Gastroesophageal sphincter (tissue), 4 donors: ENCODE measurements at places on chromosomes 12 and 14.

GRCh38 chr12:65055859-65056258 lies 65.2 kb downstream of the WIF1 start:
- H3K27me3 ChIP-seq, result no peaks in the 10 kb centered on the region
- H3K27ac ChIP-seq, result no peak overlapping the region
- H3K4me3 ChIP-seq, result no peak overlapping the region

GRCh38 chr14:69554500-69554899 lies 20.2 kb downstream of the CCDC177 start:
- no peaks in the 10 kb centered on the region for H3K4me1 ChIP-seq
- peaks cover 31% of the 10 kb centered on the region for H3K27me3 ChIP-seq
- no peaks in the 10 kb centered on the region for H3K36me3 ChIP-seq
- H3K27ac ChIP-seq, result no peak overlapping the region
- H3K4me3 ChIP-seq, result no peak overlapping the region

DNA sequence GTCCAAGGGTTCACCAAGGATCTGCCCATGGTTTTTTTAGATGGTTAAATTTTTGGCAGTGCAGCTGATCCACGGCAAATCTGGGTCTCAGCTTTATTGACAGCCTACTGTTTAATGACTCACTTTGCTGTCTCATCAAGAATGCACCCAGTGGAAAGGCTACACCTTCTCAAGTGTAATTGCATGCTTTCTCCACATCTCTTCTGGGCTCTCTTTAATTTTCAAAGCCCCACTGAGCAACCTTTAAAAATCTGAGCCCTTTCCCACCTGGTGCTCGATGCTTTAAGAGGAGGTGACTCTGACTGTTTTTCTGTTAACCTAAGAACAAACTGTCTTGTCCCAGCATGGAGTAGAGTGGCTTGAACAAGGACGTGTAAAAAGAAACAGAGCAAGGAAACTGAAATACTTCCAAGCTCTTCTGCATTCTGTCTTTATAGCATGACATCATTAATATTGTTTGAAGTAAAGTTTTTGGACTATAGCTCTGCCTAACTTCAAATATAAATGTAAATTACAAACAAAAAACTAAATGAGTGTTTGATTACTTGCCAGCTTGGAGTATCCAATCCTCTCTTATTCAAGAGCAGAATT lies 214.2 kb upstream of the KRR1 start:
- H3K4me3 ChIP-seq, result no peak overlapping the region
- ATAC-seq, result no peak
- peak overlapping the region; percentile 25 for H3K27ac ChIP-seq
- no peaks in the 10 kb centered on the region for H3K27me3 ChIP-seq
- peaks cover 51% of the 10 kb centered on the region for H3K4me1 ChIP-seq

DNA sequence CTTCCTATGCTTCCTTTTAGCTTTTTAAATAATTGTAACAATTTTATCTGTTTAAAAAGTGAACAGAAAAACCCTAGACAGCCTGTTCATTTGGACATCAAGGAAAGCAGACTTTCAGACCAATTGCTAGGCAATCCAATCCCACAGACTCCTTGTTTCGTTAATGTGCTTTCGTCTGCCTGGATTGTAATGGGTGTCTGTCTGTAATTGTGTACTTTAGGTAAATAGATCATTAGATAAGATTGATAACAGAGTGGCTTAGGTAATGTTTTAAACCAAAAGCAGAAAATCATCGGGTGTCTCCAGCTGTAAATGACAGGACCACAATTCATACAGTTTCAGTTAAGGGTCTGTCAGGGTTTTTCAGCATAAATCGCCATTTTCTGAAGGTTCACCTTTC lies 19.6 kb downstream of the CCDC60 start:
- ATAC-seq, result no peak
- H3K4me3 ChIP-seq, result no peak overlapping the region
- no peak overlapping the region for H3K27ac ChIP-seq
- no peaks in the 10 kb centered on the region for H3K36me3 ChIP-seq
- no peaks in the 10 kb centered on the region for H3K27me3 ChIP-seq
- H3K4me1 ChIP-seq, result no peaks in the 10 kb centered on the region

DNA sequence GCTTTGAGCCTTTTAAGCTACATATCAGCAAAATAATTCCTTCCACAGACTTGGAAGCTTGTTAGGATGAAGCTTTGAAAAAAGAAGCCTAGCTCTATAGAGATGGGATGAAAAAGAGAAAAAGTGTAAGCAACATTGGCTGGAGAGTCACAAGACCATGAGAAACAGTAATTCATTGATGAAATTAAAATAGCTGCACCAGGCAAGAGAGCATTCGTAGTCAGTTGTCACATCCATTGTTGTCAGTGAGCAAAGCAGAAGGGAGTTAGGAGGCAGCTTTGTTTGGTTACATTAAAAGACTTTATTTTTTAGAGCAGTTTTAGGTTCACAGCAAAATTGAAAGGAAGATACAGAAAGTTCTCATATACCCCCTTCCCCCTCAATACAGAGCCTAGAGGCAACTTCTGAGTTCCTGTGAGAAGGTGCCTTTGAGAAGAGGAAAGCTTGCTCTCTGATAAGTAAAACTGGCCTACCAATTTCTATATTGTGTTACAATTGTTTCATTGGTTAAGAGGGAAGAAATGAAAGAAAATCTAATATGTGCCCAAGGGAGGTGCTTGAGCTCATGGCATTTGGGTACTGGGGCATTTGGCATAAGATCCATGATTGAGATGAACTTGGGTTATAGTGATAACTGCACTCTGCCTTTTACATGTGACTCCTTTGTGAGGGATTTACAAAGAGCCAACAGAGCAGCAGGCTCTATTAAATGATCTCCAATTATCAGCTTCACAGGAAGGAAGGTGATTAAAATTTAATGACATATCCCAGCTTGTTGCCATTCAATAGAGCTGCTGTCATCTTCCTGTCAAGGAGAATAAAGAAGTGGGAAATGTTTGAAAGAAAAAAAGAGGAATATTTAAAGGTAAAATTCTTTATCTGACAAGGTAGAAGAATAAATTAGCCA lies 361.3 kb upstream of the TMTC1 start:
- no peak for ATAC-seq
- H3K4me1 ChIP-seq, result no peaks in the 10 kb centered on the region
- no peak overlapping the region for H3K27ac ChIP-seq
- no peaks in the 10 kb centered on the region for H3K36me3 ChIP-seq

- no peaks in the 10 kb centered on the region for H3K27me3 ChIP-seq
- H3K4me1 ChIP-seq, result no peaks in the 10 kb centered on the region
- H3K36me3 ChIP-seq, result no peaks in the 10 kb centered on the region
- H3K27ac ChIP-seq, result no peak overlapping the region
These were observed 21.3 kb downstream of the DCAF4 start for GRCh38 chr14:72947366-72948160.

DNA sequence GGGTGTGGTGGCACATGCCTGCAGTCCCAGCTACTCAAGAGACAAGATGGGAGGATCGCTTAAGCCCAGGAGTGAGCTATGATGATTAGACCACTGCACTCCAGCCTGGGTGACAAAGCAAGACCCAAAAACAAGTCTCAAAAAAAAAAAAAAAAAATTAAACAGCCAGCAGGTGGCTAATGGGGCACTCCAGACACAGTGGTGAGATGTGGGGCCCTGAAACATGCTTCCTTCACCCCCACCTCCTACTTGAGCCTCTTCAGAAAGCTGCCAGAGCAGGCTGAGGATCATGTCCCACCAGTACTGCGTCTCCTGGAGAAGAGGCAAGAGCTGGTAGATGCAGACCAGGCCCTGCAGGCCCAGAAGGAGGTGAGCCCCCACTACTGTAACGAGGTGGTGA lies 2.1 kb downstream of the CFAP73 start:
- no peak for ATAC-seq
- peaks cover 17% of the 10 kb centered on the region for H3K4me1 ChIP-seq
- no peak overlapping the region for H3K27ac ChIP-seq
- peaks cover 66% of the 10 kb centered on the region for H3K27me3 ChIP-seq
- no peak overlapping the region for H3K4me3 ChIP-seq
- H3K36me3 ChIP-seq, result no peaks in the 10 kb centered on the region

- no peak overlapping the region for H3K27ac ChIP-seq
- H3K36me3 ChIP-seq, result no peaks in the 10 kb centered on the region
- H3K27me3 ChIP-seq, result peaks cover 39% of the 10 kb centered on the region
These were observed 58.7 kb downstream of the TUNAR start for GRCh38 chr14:95935228-95935822.

DNA sequence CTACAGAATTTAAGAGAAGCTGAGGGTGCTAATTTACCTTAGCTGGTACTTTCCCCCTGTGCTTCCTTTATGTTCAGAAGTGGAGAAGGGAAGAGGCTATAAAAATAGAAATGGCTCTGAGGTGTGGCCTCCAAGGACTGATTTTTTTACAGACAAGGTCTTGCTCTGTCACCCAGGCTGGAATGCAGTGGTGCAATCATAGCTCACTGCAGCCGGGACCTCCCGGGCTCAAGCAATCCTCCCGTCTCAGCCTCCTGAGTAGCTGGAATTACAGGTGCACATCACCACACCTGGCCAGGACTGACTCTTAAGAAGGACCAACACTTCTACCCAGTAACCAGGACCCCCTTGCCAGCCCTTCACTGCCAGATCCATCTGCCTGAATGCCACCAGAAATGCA lies 23.9 kb upstream of the NAP1L1 start:
- H3K27ac ChIP-seq, result no peak overlapping the region
- H3K4me3 ChIP-seq, result no peak overlapping the region
- no peaks in the 10 kb centered on the region for H3K4me1 ChIP-seq
- ATAC-seq, result no peak

GRCh38 chr12:104353012-104353981 lies 49.8 kb downstream of the EID3 start:
- no peaks in the 10 kb centered on the region for H3K27me3 ChIP-seq
- ATAC-seq, result no peak
- H3K36me3 ChIP-seq, result peaks cover 3% of the 10 kb centered on the region
- H3K27ac ChIP-seq, result no peak overlapping the region
- no peaks in the 10 kb centered on the region for H3K4me1 ChIP-seq
- H3K4me3 ChIP-seq, result no peak overlapping the region

DNA sequence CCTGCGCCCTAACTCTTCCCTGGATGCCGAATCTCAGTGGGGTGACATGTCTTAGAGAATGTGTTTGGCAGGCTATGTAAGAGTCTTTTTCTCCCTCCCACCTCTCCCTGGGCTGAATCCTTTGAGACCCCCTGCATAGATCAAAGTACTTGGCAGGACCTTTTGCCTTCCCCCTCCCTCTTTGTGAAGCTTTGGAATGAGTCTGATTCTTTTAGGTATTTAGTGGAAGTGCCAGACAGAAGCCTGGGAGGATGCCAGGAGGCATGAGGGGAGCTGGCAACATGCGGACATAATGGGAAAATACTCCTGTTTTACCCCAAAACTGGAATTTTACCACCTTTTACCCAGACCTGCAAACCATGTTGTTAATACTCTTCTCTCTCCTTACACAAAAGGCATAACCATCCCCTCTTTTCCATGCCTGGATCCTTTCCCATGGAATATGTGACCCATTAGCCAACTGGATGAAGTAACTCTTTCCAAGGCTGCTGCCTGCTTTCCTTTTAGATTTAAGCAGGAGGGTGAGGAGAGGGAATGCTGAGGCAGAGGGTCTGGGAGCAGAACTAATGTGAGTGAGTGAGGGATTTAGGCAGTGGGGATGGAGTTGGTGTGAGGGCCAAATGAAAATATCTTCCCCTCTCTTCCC lies 41.7 kb downstream of the TTLL5 start:
- ATAC-seq, result peak; percentile 71
- peak overlapping the region; percentile 40 for H3K27ac ChIP-seq
- peaks cover 22% of the 10 kb centered on the region for H3K4me1 ChIP-seq
- H3K4me3 ChIP-seq, result no peak overlapping the region
- H3K36me3 ChIP-seq, result peaks cover 38% of the 10 kb centered on the region

GRCh38 chr14:92511453-92512238 lies 1.9 kb upstream of the RIN3 start:
- peak; percentile 23 for ATAC-seq
- H3K36me3 ChIP-seq, result no peaks in the 10 kb centered on the region
- H3K4me1 ChIP-seq, result peaks cover 51% of the 10 kb centered on the region
- no peak overlapping the region for H3K4me3 ChIP-seq
- peak overlapping the region; percentile 5 for H3K27ac ChIP-seq

GRCh38 chr12:630656-631632 lies 32.3 kb downstream of the NINJ2 start:
- no peaks in the 10 kb centered on the region for H3K36me3 ChIP-seq
- peak; percentile 70 for ATAC-seq
- peaks cover 19% of the 10 kb centered on the region for H3K4me1 ChIP-seq
- peak overlapping the region; percentile 34 for H3K4me3 ChIP-seq

DNA sequence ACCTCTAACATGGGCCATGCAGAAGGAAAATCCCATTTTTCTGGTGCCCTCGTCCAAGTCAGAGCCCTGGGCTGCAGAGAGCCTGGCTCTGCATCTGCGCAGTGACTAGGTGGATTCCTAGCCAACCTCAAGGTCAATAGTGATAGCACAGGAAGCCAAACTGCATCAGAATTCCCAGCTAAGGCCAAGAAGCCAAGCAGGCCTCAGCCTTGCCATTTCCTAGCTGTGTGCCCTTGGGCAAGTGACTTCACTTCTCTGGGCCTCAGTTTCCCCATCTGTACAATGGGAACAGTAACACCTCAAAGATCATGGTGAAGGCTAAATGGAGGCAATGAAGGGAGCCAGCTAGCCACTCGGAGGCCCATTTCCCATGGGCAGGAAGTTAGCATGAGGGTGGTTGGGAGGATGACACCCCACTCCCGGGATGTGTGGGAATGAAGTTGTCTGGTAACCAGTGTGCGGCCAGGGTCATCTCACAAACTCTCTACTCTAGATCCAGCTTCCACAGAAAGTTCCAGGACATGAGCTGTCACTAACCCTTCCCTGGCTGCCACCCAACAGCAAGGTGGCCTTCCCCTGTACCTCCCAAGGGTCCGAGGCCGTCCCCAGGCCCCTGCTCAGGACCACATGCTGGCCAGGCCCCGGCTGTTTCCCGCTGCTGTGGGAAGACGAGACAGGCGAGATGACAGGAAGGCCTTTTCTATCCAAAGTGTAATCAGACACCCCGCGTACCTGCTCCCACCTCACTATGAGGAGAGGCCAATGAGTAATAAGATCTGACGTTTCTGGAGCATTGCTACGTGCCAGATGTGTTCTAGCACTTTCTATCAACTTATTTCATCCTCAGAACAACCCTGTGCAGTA lies 125.7 kb downstream of the SCARB1 start:
- no peaks in the 10 kb centered on the region for H3K36me3 ChIP-seq
- no peaks in the 10 kb centered on the region for H3K27me3 ChIP-seq
- no peak for ATAC-seq
- H3K27ac ChIP-seq, result no peak overlapping the region
